ENCODE measurements at places on chromosomes 3 and 15.

DNA sequence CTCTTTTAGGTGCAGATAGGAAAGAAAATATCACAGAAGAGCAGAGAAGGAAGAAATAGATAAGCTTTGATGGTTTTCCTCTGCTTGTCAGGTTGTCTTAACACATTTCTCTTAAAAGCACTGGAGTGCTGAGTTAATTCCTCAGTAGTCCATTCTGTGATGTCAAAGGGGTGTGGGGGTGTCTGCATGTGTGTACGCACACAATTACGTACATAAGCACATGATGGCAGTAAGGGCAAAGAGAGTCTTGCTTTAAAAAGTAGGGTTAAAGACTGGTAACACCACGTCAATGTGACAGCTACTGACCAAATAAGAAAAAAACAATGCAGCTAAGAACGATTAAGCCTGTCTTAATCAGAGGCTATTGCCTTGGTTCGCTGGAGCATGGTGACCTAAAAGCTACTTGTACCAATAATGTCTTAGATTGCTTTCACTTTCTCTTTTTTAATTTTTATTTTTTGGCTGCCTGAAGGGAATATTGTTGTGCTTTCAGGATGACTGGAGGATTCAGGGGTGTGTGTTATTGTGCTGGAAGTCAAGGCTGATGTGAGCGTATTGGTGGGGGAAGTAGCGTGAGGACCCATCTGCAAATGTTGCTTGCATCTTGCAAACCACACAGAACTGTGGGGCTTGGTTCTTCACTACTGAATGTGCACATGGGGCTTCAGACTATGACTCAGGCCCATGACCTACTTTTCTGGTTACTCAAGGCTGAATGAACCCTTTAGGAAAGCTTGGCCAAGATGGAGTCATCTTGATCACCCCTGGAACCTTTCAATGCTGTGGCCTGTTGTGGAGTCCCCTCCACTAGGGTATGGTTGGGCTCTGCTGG, 417.8 kb upstream of the TPM1 start:
- DNase-seq = no peak

DNA sequence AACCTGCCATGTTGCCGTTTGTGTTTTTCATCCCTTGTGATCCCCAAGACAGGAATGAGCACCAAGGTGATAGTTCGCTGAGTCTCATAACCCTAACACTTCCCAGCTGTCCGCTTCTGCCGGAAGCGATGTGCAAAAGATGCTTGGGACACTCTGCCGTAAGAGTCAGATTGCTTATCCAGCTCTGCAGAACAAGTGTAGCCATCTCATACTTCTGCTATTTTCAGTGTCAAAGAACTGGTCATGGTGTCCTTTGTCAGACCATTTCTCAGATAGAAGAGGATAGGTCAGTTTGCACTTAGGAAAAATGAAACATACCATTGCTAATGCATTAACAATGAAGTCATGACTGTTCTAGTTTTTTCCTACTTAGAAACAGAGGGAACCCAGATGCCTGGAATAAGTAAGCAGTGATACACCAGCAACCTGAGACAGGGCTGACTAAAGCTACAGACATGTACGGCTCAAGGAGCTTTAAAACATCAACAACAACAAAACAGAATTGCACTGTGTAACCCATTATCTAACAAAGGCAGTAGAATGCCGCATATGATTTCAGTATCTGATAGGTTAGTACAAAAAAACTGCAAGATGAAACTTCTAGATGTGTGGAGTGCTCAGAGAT, 134.0 kb upstream of the IL12A start:
- no peak for DNase-seq

GRCh38 chr3:174440253-174440701, 418.9 kb upstream of the NAALADL2 start:
- no peak for DNase-seq

DNA sequence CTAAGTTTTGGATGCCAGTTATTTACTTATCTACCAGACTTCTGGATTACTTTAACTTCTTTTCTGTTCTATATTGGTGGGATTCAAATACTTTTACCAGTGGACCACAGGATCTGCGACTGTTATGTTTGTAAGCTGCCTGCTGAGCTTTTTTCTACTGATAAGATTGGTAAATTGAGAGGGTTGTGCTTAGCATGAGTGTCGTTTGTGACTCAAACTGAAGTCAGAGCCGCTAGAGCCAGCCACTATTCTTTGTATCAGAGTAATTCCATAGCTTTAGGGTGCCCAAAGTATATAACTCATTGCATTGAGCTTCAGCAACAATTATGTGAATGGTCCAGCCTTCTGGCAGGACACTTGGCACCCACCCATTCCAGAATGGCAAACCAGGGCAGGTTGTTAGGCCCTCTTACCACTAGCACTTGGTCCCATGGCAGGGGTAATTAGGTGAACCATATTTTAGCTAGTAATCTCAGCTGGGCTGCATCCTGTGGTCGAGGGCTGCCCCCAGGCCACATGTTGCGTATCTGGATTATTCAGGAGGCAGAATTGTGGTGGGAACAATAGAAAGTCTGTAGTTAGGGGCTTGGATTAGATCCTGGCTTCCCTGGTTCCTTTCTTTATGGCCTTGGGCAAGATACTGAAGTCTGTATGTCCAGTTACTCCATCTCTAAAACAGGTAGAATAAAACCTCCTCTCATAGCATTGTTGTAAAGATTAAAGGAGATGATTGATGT, 6.0 kb downstream of the PLCL2 start:
- no peak for DNase-seq

DNA sequence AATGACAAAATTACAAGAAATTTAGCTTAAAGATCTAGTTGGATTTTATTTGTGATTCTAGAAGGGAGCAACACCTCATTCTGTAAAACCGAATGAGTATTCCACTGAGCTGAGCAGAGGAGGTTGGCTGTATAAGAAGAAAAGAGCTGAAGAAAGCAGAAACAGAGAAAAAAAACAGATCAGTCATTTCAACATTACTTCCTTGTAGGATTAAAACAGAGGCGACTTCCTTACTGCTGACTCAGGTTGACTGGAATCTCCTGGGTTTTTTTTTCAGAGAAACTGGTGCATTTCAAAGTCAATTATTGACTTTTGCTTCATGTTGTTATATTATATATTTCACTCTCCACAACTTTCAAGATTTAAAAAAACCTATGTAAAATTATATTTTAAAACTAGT, 368.1 kb upstream of the UBE2E2 start:
- DNase-seq = no peak

DNA sequence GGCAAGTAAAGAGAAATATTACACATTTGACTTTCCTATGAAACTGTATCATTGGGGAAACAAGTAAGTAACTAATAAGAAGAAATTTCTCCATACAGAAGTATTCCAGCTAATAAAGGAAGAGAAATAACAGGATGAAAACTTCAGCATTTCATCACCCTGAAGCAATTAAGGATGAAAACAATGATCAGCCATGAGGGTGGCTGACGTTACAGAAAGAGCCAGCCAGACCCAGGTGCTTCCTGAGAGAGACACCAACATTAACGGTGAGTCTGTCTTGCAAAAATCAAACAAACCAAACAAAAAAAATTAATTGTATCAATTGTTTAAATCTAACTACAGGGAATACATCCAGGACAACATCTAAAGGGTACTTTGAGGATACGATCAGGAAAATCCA, 190.0 kb downstream of the ARRDC4 start:
- DNase-seq = no peak

DNA sequence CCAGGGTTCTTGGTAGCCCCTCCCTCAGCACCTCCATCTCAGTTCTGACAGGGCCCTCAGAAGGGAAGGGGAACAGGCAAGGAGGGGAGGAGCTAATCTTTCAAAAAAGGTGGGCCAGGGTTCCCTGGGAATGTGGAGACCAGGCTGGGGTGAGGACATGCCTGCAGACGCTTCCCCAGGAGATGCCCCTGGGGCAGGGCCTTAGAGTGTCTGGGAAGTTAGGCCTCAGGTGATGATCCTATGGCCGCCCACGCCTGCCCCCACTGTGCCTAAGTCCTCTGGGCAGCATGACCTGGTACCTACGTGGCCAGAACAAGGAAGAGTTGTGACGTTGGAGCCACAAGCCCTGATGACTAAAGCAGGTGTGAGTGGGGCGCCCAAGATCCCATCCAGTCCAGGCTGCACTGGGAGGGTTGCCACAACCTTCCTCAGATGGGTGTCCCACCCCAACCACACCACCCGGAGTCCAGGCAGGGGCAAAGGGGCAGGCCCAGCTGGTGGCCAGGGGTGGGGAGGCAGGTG, 3.9 kb upstream of the SEMA3B start:
- no peak for DNase-seq

GRCh38 chr3:158451405-158452055, 119.5 kb upstream of the MLF1 start:
- no peak for DNase-seq

GRCh38 chr3:122745369-122746021, 48.1 kb downstream of the HSPBAP1 start:
- DNase-seq = no peak

- no peak for DNase-seq
Observed at GRCh38 chr3:103077910-103078309, 643.1 kb downstream of the ZPLD1 start.

DNA sequence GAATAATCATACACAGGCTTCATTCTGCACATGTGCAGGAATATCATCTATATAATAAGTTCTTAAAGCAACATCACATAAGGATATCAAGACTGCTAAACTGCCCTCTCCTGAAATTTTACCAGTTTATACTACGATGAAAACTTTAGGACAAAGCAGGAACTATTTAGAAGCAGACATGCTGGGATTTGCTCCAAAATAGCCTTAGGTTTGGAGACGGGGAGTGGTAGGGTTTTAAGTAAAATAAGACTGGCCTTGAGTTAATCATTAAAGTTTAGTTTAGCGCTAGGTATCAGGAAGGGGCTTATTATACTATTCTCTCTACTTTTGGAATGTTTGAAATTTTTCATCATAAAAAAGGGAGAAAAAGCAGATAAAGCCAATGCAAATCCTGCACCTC, 115.8 kb downstream of the SRGAP3 start:
- DNase-seq = no peak

GRCh38 chr3:88668180-88668579, 439.2 kb upstream of the EPHA3 start:
- no peak for DNase-seq

DNA sequence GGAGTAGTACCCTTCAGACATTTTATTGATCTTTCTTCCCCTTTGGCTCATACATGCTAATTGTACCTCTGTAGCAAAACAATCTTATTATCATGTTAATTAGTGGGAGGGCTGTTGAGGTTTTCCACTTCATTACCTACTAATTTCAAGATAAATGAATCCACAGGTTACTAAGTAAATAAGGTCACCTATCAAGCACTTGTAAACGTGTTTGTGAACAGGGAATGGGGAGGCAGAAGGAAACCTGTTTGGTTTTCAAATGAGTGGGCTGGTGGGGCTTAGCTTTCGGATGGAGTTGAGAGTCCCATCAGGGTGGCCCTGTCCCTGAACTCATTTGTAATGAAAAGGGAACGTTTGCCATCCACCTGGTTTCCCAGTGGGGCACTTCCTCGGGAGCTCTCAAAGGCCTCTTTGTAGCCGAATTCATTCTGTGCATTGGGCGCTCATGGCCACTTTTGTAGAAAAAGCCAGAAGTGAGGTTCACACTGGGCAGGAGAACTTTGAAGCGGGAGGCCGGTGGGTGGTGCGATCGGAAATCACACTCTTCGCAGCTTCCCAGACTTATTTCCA, 419.8 kb upstream of the NR2F2 start:
- no peak for DNase-seq

DNA sequence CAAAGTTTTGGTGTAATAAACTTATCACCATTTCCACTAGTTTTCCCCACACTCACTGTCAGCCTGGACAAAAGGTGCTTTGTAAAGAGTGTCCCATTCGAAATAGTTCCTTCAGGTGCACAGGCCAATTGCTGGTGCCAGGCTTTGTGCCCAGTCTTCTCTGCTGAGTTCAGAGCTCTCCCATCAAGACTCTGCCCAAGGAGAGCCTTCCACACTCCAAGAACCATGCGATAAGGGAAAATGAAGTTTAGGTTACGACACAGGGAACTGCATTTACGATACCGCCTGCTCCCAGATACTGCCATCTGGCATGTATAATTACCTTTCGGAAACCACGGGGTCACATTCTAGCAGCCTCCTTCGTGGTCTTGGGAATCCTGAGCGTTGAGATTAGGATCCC, 379.6 kb downstream of the MECOM start:
- no peak for DNase-seq

DNA sequence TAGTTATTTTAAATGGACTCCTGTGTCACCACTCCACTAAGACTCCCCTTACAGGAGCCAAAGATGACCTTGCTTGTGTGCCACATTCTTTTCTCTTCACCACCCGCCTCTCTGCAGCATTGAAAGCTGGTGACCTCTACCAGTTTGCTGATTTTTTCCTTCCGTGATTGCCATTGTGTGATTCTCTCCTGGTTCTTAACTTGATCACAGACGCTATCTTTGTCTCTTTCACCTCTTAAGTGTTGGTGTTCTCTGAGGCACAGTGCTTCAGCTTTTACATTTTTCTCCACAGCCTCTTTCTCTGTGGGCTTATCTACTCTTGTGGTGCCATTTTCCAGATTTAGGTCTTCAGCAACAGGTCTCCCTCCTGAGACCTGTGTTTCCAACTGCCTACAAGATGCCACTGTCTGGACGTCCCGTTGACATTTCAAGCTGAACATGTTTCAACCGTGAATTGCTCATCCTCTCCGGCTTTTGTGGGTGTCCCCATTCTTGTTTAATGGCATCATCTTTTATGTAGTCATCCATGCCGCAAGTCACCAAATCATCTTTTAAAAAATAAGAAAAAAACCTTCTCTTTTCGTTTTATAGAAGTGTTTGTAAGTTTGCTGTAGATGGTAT, 26.5 kb downstream of the IQGAP1 start:
- no peak for DNase-seq

DNA sequence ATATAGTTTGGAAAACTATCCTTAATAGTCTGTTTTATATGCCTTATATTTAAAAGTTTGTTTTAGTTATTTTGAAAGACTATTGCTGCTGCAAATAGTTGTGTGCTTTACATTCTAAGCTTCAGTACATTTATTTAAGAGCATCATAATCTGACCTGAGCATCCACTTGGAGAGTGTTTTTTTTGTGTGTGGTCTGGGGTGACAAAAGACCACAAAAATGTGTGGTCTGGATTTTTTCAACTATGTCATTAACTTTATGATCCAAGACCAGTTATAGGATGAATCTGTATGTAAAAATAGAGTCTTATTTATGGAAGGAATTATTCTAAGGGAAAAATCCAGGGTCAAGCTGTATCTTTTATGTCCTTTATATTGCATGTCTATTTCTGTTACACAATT, 77.4 kb downstream of the SLTM start:
- no peak for DNase-seq

- no peak for DNase-seq
Observed at GRCh38 chr3:136604961-136605360, 147.2 kb downstream of the STAG1 start.

DNA sequence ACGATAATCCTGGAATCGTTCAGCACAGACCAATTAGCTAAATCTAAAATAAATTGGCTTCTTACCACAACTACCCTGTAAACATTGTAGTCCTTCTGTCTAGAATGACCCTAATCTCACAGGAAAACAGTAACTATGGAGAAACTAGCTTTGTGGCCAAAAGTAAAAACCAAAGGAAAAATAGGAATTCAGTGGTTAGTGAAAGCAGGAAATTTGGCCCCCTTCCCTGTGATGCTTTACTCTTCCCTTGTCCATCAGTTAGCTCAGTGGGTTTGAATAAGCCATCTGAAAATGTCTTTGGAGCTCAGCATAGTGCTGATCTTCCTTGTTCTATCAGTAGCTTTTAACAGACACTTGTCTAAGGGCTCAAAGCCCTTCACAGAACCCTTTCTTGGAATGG, 1.6 kb downstream of the NMD3 start:
- DNase-seq = no peak
